CD4-positive, alpha-beta T cell (primary cell): ENCODE measurements at places on chromosomes 4 and X. TPM values are rescaled to one million over a fixed set of nuclear protein-coding genes. Genes with fewer than 3 reads are reported as not detected.

GRCh38 chr4:18198653-18199052 lies 177.1 kb upstream of the LCORL start:
- no peak overlapping the region for H3K4me3 ChIP-seq
- H3K36me3 ChIP-seq = no peaks in the 10 kb centered on the region
- H3K27ac ChIP-seq = no peak overlapping the region
- DNase-seq = no peak
- no peaks in the 10 kb centered on the region for H3K4me1 ChIP-seq

GRCh38 chr4:9893329-9894108 lies 112.1 kb downstream of the DRD5 start:
- no peak overlapping the region for H3K27ac ChIP-seq
- no peak overlapping the region for H3K4me3 ChIP-seq
- no peaks in the 10 kb centered on the region for H3K36me3 ChIP-seq
- no peaks in the 10 kb centered on the region for H3K4me1 ChIP-seq
- no peak for DNase-seq

DNA sequence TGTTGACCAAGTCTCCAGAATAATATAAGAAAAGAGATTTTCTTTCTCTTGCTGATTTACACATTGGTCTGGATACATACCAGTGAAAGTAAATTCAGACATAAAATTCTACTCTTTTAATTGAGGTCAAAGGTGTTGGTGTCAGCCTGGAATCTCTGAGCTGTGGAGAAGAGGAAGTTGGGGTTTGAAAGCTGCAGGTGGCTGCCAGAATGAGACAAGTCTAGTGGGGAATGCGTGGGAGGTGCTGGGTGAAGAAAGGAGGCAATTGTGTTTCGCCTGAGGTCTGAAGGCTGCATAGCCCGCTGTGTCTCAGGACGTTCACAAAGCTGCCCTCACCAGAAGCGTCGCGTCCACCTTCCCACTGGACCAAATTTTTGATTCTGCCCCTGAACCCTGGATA lies 31.2 kb downstream of the PHEX start:
- H3K4me1 ChIP-seq = no peaks in the 10 kb centered on the region
- H3K36me3 ChIP-seq = no peaks in the 10 kb centered on the region
- no peak overlapping the region for H3K4me3 ChIP-seq
- H3K27ac ChIP-seq = no peak overlapping the region
- H3K27me3 ChIP-seq = no peaks in the 10 kb centered on the region

DNA sequence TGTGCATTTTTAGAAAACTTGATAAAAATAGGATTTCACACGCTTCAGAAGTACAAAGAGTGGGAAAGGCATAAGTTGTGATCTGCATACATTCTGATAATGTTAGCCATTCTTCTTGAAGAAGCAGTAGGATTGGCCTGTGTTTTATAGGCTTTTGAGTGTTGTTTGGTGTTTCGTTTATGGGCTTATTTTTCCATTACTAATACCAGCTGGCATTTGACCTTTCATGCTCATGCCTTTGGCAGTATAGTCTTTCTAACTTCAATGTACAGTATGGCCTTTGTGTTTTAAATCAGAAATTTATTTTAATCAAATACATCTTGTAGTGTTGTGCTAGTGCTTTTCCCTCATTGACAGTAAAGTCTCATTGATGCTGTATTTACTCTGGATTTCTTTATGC lies 51.5 kb upstream of the SLC4A4 start:
- H3K36me3 ChIP-seq = no peaks in the 10 kb centered on the region
- no peak overlapping the region for H3K4me3 ChIP-seq
- H3K4me1 ChIP-seq = no peaks in the 10 kb centered on the region
- H3K27ac ChIP-seq = no peak overlapping the region
- DNase-seq = no peak
- H3K27me3 ChIP-seq = no peaks in the 10 kb centered on the region

DNA sequence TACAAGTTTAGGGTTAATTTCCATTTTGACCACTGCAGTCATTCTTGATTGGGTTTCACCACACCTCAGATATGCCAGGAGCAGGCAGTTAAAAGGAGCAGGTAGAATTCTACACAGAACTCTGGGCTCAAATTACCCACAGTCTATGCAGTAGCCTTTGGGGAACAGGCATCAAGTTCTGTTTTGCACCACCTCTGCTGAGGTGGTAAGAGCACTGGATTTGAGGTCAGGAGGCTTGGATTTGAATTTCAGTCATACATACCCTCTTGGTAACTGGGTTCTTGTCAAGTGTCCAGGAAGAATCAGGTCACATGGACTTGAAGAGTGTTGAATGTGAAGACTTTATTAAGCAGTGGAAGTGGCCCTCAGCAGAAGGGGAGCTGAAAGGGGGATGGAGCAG lies 40.4 kb upstream of the PGK1 start:
- H3K36me3 ChIP-seq = no peaks in the 10 kb centered on the region
- H3K4me3 ChIP-seq = no peak overlapping the region
- H3K4me1 ChIP-seq = no peaks in the 10 kb centered on the region
- DNase-seq = no peak
- H3K27me3 ChIP-seq = no peaks in the 10 kb centered on the region

DNA sequence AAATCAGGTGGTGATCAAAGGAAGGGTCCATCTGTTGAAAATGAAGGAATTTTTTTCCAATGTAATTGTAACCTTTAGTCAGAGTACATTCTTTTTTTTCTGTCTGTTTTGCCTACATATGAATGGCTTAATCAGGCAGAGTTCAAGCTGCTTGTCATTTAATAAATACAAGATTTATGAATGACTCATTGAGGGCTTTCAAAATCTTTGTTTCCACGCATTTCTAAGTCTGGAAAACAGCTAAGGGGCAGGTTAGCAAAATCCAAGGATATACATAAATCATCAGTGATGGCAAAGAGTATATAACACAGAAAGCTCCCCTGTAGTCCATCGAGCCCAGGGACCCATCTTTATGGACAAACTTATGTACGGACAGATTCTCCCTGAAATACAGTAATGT lies 1.8 kb downstream of the CA5B start:
- H3K36me3 ChIP-seq = peaks cover 12% of the 10 kb centered on the region
- no peak overlapping the region for H3K27ac ChIP-seq
- H3K27me3 ChIP-seq = no peaks in the 10 kb centered on the region
- H3K4me3 ChIP-seq = peak overlapping the region; percentile 91

DNA sequence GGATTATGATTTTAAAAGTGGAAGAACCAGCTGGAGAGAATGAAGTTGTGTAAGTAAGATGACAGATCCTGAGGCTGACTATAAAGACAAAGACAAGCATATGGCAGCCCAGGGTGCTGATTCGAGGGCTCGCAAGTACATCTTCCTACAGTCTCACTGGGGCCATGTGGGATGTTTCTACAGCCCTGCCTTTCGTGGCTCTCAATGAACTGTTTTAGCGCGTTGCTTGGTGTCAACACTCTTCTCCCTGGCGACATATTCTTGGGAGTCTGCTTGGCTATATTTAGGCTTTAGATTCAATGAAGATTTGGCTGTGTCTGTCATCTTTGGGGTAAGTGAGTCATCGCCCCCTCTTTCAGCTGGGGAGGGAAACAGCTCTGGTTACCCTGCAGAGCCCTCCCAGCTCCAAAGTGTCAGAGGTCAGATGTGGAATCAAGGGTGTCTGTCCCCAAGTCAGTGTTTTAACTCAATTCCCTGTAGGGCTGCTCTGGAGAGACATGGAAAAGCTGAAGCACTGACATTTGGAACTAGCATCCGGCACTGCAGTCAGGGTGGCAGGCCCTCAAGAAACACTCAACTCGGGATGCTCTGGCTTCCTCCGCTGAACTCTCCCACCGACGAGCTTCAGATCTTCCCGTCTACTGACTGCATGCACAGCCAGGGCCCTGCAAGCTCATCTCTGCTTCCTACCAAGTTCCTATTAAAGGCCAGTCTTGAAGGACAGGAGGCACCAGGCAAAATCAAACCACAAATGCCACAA lies 65.7 kb downstream of the GATB start:
- no peak overlapping the region for H3K4me3 ChIP-seq
- no peak for DNase-seq
- H3K36me3 ChIP-seq = peaks cover 8% of the 10 kb centered on the region
- no peak overlapping the region for H3K27ac ChIP-seq
- no peaks in the 10 kb centered on the region for H3K4me1 ChIP-seq

GRCh38 chr4:102774254-102774653 lies 13.5 kb upstream of the MANBA start:
- H3K27me3 ChIP-seq = no peaks in the 10 kb centered on the region
- no peak overlapping the region for H3K4me3 ChIP-seq
- no peaks in the 10 kb centered on the region for H3K4me1 ChIP-seq
- H3K36me3 ChIP-seq = no peaks in the 10 kb centered on the region
- H3K27ac ChIP-seq = no peak overlapping the region
- DNase-seq = no peak

GRCh38 chr4:29972121-29972520 lies 748.0 kb upstream of the PCDH7 start:
- no peaks in the 10 kb centered on the region for H3K4me1 ChIP-seq
- no peak overlapping the region for H3K27ac ChIP-seq
- DNase-seq = no peak
- no peaks in the 10 kb centered on the region for H3K36me3 ChIP-seq
- H3K27me3 ChIP-seq = no peaks in the 10 kb centered on the region

GRCh38 chr4:6339818-6340445 lies 70.3 kb downstream of the WFS1 start:
- H3K27me3 ChIP-seq = peaks cover 11% of the 10 kb centered on the region
- peaks cover 24% of the 10 kb centered on the region for H3K4me1 ChIP-seq
- H3K36me3 ChIP-seq = no peaks in the 10 kb centered on the region
- H3K27ac ChIP-seq = no peak overlapping the region

GRCh38 chrX:41600291-41600690 lies 88.5 kb upstream of the GPR34 start:
- H3K36me3 ChIP-seq = no peaks in the 10 kb centered on the region
- no peak overlapping the region for H3K4me3 ChIP-seq
- no peak for DNase-seq
- H3K27me3 ChIP-seq = no peaks in the 10 kb centered on the region
- H3K4me1 ChIP-seq = no peaks in the 10 kb centered on the region

- no peaks in the 10 kb centered on the region for H3K27me3 ChIP-seq
- H3K4me1 ChIP-seq = peaks cover 68% of the 10 kb centered on the region
- DNase-seq = no peak
Observed at GRCh38 chr4:3196670-3197359, 52.1 kb upstream of the MSANTD1 start.

GRCh38 chr4:34486461-34487363 lies 1757.6 kb downstream of the ARAP2 start:
- H3K36me3 ChIP-seq = no peaks in the 10 kb centered on the region
- no peaks in the 10 kb centered on the region for H3K4me1 ChIP-seq
- no peaks in the 10 kb centered on the region for H3K27me3 ChIP-seq
- no peak for DNase-seq
- no peak overlapping the region for H3K27ac ChIP-seq

- no peaks in the 10 kb centered on the region for H3K27me3 ChIP-seq
- no peak overlapping the region for H3K27ac ChIP-seq
- H3K4me3 ChIP-seq = no peak overlapping the region
- DNase-seq = no peak
- H3K36me3 ChIP-seq = no peaks in the 10 kb centered on the region
Observed at GRCh38 chrX:131397891-131398290, 108.8 kb upstream of the IGSF1 start.

DNA sequence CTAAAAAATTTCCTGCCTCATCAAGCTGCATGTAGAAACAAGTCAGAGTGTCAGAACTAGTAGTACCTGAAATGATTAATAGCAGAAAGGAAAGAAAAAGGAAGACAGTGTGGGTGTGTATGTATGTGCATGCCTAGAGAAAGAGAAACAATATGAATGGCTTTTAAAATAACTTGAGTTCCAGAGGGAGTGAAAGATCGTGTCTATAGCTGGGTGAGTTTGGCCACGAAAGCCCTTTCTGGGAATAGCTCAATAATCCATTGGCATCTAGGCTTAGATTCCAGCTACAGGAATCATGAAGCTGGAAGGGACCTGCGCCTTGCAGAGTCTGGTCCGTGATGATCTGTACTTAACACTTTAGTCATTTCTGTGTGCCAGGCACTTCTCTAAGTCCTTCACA lies 195.6 kb downstream of the RAPGEF2 start:
- H3K4me1 ChIP-seq = no peaks in the 10 kb centered on the region
- H3K27me3 ChIP-seq = no peaks in the 10 kb centered on the region
- no peak overlapping the region for H3K4me3 ChIP-seq
- no peaks in the 10 kb centered on the region for H3K36me3 ChIP-seq
- H3K27ac ChIP-seq = no peak overlapping the region

DNA sequence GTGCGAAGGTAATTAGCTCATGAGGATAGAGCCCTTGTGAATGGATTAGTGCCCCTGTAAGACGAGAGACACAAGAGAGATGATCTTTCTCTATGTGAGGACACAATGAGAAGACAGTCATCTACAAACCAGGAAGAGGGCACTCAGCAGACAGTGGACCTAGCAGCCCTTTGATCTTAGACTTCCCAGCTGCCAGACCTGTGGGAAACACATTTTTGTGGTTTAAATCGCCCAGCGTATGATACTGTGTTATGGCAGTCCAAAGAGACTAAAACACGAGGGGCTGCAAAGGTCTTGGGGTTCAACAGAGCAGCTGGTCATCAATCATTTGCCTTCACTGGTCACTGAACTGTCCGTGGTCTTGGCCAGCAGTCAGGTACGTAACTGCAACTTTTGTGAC lies 9.2 kb upstream of the SYNPO2 start:
- H3K36me3 ChIP-seq = no peaks in the 10 kb centered on the region
- no peak overlapping the region for H3K27ac ChIP-seq
- no peak for DNase-seq
- no peaks in the 10 kb centered on the region for H3K4me1 ChIP-seq

DNA sequence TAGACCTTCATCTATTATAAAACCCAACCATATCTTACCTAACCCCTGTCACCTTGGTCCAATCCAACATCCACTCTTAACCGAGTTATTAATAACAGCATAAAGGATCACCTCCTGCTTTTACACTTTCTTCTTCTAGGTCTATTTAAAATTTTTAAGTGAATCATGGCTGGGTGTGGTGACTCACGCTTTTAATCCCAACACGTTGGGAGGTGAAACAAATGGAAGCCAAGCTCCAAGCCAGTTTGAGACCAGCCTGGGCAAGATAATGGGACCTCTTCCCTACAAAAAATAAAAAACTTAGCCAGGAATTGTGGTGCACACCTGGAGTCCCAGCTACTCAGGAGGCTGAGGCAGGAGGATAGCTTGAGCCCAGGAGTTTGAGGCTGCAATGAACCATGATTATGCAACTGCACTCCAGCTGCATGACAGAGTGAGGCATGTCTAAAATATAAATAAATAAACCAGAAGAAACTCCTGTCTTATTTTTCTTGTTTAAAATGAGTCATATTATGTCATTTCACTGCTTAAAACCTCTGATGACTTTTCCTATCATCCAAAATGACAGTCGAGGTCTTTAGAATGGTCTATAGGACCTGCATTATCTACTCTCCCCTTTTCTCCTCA lies 188.4 kb downstream of the GASK1B start:
- no peak overlapping the region for H3K4me3 ChIP-seq
- H3K27ac ChIP-seq = no peak overlapping the region
- H3K36me3 ChIP-seq = no peaks in the 10 kb centered on the region
- DNase-seq = no peak
- no peaks in the 10 kb centered on the region for H3K27me3 ChIP-seq

Gene XAGE2
- not detected for total RNA-seq

Gene CLGN
- not detected for total RNA-seq

Gene PCDH7
- not detected for total RNA-seq

Gene TRIM2
- total RNA-seq = 1.9 TPM

Gene TMEM271
- total RNA-seq = not detected
